ENCODE measurements at places on chromosomes 5 and 9.

GRCh38 chr5:1553539-1554409 lies 30.0 kb upstream of the LPCAT1 start:
- H3K27me3 ChIP-seq, result no peaks in the 10 kb centered on the region
- no peak overlapping the region for H3K27ac ChIP-seq
- DNase-seq, result no peak
- peaks cover 7% of the 10 kb centered on the region for H3K4me1 ChIP-seq
- no peak overlapping the region for H3K4me3 ChIP-seq

DNA sequence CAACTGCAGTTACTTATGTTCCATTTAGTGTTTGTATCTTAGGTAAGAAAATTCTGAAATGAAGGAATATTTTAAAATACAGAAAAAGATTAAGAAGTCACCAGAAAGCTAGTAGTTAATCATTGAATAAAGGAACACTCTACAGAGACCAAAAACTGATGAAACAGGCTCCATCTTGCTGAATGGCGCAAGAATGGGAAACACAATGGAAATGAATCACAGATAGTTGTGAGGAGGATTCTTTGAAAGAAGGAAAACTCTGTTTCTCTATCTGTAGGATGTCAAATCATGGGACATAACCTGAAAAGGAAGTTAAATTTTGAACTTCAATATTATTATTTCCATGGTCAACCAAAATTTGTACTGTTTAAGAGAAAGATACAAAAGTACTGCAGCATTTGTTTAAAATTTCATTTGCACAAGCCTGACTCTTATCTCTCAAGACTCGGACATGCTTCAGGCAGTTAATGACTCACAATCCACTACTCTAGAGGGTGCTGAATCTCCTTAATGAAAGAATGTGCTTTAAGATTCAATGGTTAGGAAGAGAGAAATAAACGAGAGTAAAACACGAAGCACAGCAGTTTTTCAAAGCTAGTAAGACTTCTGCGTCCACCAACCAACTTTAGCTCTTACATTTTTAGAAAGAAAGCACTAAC lies 1064.4 kb upstream of the DMAC1 start:
- no peaks in the 10 kb centered on the region for H3K27me3 ChIP-seq
- DNase-seq, result no peak
- H3K4me1 ChIP-seq, result no peaks in the 10 kb centered on the region
- no peak overlapping the region for H3K27ac ChIP-seq
- no peaks in the 10 kb centered on the region for H3K36me3 ChIP-seq

- DNase-seq, result no peak
- no peak overlapping the region for H3K4me3 ChIP-seq
- H3K27me3 ChIP-seq, result no peaks in the 10 kb centered on the region
- no peaks in the 10 kb centered on the region for H3K36me3 ChIP-seq
These were observed 119.6 kb upstream of the RETREG1 start for GRCh38 chr5:16736158-16736995.

DNA sequence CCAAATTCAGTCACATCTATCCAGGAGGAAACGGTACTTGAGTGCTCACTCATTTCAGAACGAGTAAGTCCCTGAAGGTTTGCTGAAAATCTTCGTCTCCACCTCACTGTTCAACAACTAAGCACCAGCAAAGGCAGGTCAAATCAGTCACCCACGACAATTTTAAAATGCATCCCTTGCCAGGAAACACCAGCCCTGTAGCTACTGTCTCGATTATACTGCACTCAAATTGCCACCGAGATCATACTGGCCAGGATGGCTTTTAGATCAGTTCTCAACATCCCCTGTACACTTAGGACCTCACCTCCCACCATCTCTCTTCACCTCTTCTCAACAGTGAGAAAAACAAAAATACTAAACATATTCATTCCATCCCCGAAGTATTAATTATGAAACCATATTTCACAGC lies 298.6 kb downstream of the AGTPBP1 start:
- H3K4me3 ChIP-seq, result no peak overlapping the region
- H3K36me3 ChIP-seq, result no peaks in the 10 kb centered on the region
- DNase-seq, result no peak
- H3K4me1 ChIP-seq, result no peaks in the 10 kb centered on the region
- H3K27ac ChIP-seq, result no peak overlapping the region

- DNase-seq, result no peak
- no peak overlapping the region for H3K27ac ChIP-seq
- no peak overlapping the region for H3K4me3 ChIP-seq
These were observed 77.5 kb downstream of the SPATA31C2 start for GRCh38 chr9:88060746-88061145.

DNA sequence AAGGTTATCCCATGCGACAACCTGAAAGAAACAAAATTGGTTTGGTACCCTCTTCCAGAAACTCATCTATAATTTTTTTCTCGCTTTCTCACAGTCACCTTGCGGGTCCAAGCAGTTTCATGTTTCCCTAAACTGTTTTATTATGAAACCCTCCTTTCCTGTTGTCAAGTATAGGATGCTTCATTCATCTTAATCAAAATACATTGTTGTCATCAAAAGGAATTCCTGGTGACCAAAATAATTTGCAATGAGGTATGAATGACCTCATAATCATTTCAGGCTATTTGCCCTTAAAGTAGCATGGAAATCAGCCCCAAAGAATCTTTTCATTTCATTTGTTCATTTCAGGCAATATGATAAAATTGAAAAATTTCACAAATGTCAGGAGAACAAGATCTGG lies 503.0 kb downstream of the SPATA31D1 start:
- DNase-seq, result no peak
- H3K36me3 ChIP-seq, result no peaks in the 10 kb centered on the region
- H3K4me1 ChIP-seq, result peaks cover 6% of the 10 kb centered on the region
- H3K4me3 ChIP-seq, result no peak overlapping the region
- no peaks in the 10 kb centered on the region for H3K27me3 ChIP-seq
